DND-41 (cell line): ENCODE measurements at places on chromosomes 4 and X.

DNA sequence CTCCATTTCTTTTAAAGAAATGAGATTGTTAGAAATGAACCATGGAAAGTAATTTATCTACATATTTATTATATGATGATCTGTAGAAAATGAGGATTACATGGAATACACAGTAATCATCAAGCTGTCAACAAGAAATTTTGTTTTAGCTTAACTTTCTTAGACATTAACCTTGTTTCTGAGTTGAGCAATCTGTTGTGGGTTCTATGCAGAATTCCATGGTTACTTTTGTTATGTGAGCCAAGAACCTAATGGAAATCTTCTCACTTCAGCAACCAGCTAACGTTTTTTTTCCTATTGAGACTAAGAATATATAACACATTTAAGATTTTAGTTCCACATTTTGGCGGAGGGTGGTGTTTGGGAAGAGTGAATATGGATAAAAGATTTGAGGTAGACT lies 136.1 kb upstream of the SLC4A4 start:
- DNase-seq, result no peak

- DNase-seq, result no peak
These were observed 119.2 kb downstream of the EFNB1 start for GRCh38 chrX:68947882-68948605.

- DNase-seq, result no peak
These were observed 122.7 kb downstream of the CBLL2 start for GRCh38 chrX:22395372-22395771.

DNA sequence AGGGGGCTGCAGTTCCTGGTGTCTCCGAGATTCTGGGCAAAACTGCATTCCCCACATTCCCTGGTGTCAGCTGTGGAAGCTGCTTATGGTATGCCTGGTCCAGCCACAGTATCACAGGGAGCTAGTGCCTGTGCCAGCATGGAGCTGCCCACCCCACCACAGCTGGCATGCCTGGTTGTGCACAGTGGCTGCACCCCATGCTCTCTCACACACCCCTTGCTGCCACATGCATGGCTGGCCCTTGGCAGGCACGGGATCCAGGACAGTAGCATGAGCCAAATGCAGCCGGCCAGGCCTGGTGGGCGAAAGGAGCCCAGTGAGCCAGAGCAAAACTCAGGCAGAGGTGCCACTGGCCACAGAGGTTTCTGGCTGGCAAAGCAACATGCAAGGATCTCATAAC lies 418.0 kb upstream of the SPOCK3 start:
- DNase-seq, result no peak
